ENCODE measurements at places on chromosomes 4 and X.

- no peak for DNase-seq
Observed at GRCh38 chrX:105063743-105064142, 156.8 kb downstream of the TEX13A start.

DNA sequence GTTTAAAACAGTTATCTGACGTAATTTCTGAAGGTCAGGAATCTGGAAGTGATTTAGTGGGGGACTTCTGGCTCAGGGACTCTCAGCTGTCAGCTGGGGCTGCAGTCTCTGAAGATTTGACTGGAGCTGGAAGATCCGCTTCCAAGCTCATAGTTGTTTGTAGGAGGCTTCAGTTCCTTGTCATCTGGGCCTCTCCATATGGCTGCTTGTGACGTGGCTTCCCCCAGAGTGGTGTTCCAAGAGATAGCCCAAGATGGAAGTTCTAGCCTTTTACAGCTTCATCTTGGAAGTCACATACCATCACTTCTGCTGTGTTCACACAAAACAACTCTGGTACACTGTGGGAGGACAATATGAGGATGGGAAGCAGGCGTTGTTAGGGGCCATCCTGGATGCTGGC, 2.1 kb downstream of the MPC1L start:
- no peak for DNase-seq

GRCh38 chrX:153708415-153708814, 15.8 kb downstream of the BCAP31 start:
- peak; percentile 26 for DNase-seq

GRCh38 chr4:38560768-38561558, 103.0 kb upstream of the KLF3 start:
- DNase-seq = peak; percentile 59

GRCh38 chr4:15237648-15238230, 190.1 kb upstream of the C1QTNF7 start:
- no peak for DNase-seq

GRCh38 chr4:150439451-150439933, 142.5 kb upstream of the MAB21L2 start:
- DNase-seq = no peak

- no peak for DNase-seq
Observed at GRCh38 chrX:3221643-3222042, 124.8 kb downstream of the MXRA5 start.

DNA sequence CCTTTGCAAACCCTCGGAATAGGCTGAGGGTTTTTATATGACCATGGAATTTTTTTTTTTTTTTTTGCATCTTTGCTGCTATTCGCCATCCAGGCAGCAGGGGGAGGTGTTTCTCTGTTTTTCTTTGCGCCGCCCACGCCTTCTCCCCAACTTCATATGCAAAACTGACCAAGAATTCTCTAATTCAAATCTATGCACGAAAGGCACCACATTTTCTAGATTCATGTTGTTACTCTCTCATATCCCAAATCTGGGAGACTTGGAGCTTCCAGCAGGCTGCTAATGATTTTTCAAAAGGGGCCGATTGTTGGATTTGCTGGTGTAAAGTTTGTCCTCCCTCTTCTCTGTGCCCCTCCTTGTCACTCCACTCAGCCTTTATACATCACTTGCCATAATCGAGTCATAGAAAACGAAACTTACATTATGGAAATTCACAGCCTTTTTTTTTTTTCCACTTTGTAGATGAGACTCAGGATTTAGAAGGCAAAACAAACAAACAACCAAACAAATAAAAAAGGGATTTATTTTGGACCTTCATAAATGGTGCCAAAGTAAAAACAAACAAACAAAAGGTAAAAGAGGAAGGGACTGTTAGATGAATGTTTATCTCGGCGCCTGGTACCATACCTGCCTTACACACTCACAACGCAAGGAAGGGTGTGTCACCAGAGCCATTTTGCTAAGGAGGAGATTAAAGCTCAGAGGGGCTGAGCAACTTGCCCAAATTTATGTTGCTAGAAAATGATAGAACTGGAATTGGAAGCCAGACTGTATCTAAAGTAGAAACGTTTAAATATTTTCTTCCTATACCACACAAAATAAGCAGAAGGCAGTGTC, 29.3 kb upstream of the BOD1L1 start:
- DNase-seq = peak; percentile 15

DNA sequence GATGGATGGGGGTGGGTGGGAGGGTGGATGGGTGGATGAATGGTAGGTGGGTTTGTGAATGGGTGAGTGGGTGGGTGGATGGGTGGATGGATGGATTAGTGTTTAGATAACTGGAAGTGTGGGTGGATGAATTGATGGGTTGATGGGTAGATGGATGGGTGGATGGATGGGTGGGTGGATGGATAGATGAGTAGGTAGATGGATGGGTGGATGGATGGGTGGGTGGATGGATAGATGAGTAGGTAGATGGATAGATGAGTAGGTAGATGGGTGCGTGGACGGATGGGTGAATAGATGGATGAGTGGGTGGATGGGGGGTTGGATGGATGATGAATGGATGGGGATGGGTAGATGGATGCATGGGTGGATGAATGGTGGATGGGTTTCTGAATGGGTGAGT, 20.3 kb upstream of the ASMTL start:
- DNase-seq = no peak

DNA sequence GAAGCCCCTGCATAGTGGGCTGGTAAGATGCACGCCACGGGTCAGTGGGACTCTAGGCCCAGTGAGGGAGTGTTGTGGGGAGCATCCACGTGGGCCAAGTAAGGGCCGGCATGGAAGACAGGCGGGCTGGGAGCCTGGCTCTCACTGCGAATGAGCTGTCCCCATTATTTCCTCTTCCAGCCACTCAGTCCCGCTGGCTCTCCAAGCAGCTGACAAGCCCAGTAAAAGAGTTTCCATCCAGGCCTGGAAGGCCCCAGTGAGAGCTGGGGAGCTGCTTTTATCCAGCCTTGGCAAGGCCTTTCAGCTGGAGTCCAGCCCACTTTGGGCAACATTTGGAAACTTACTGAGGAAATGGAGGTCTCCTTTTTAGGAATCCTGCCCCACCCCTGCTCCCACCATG, 24.9 kb downstream of the APLN start:
- DNase-seq = no peak

DNA sequence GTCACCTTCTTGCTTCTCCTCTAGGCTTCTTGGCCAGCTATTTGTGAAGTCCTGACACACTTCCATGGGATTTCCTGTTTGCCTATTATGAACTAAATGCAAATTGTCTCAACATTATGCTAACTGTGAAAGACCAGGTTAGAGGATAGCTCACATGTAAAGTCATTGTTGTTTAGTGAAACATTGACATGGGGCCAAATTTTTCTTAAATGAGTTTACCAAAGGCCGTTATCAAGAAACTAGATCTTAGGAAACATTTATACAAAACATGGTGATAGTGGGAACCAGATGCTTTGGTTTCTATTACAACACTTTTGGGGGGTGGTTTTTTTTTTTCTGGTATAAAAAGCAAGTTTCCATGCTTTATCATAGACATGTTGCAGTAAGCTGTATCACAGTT, 466.8 kb upstream of the FAM241A start:
- DNase-seq = no peak

GRCh38 chrX:16148896-16149295, 18.4 kb upstream of the MAGEB17 start:
- DNase-seq = no peak

GRCh38 chrX:17298564-17298963, 76.4 kb upstream of the NHS start:
- DNase-seq = no peak

- no peak for DNase-seq
Observed at GRCh38 chr4:38500433-38500832, 163.6 kb upstream of the KLF3 start.

DNA sequence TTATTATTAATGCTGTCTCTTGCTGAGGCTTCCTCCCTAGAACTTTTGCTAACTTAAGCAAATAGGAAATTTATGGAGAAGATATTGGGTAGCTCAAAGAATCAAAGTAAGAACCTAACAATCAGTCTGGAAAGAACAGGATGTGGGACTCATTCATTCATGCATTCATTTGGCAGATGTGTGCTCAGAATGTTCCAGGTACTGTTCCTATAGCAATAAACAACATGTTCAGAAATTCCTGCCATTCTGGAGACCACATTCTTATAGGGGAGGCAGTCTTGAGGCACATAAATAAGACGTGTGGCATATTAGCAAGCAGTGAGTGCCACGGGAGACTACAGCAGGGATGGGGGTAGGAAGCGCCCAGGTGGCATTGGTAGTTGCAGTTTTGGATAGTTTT, 5.0 kb downstream of the GRK4 start:
- DNase-seq = no peak

- no peak for DNase-seq
Observed at GRCh38 chr4:186935901-186936300, 212.2 kb upstream of the FAT1 start.

- DNase-seq = no peak
Observed at GRCh38 chr4:142719854-142720541, 126.1 kb downstream of the INPP4B start.

DNA sequence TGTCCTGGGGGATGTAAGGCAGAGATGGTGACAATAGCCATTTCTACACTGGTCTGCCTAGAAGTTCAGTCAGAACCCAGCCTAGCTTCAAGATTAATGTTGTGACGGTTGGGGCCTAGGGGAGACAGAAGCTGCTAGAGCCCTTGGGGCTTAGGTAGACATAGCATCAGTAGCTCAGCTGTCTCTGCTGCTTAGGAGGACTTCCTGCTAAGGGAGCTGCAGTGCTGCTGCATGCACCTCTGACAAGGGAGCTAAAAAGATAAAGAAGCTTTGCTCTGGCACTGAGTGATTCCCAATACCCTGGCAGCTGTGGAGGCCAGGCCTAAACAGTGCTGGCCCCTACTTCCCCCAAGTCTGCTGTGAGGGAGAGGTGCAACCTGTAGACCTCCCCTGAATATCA, 116.0 kb downstream of the CT47B1 start:
- no peak for DNase-seq

DNA sequence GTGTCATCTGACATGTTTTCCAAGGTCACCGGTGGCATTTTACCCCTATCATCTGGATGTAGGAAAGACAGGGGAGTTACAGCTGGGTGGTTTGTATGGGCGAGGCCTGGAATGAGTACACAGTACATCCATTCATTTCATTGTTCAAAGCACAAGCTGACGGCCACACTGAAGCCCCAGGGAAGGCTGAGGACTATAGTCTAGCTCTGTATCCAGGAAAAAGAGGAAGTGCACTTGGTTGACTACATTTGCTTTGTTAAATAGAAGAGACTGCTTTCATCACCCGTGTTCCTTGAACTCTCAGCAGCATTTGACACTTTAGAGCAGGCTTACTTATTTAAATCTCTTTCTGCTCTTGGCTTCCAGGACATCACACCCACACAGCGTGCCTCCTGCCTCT, 1041.0 kb upstream of the TENM3 start:
- no peak for DNase-seq

DNA sequence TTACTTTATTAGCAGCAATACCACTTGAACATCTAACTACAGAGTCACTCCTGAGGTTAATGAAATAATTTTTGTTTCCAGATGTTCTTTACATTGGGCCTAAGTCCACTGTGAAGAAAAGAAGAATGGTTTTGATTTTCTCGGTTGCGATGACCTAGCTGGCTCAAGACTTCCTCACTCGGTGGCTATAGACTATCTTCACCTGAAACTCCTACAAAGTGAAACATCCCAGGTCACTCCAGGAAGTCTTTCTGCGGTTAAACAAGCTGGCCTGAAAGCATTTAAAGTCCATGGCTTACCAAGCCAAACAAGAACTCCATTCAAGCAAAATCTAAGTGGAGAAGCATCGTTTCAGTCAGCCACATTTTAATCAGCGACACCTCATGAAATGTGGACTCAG, 13.7 kb upstream of the SORBS2 start:
- DNase-seq = no peak

- DNase-seq = no peak
Observed at GRCh38 chrX:45138525-45138924, 62.2 kb downstream of the DIPK2B start.

GRCh38 chr4:90824266-90825150, 697.3 kb downstream of the CCSER1 start:
- DNase-seq = no peak

GRCh38 chrX:154761977-154762536, 607 bp upstream of the DKC1 start:
- no peak for DNase-seq

DNA sequence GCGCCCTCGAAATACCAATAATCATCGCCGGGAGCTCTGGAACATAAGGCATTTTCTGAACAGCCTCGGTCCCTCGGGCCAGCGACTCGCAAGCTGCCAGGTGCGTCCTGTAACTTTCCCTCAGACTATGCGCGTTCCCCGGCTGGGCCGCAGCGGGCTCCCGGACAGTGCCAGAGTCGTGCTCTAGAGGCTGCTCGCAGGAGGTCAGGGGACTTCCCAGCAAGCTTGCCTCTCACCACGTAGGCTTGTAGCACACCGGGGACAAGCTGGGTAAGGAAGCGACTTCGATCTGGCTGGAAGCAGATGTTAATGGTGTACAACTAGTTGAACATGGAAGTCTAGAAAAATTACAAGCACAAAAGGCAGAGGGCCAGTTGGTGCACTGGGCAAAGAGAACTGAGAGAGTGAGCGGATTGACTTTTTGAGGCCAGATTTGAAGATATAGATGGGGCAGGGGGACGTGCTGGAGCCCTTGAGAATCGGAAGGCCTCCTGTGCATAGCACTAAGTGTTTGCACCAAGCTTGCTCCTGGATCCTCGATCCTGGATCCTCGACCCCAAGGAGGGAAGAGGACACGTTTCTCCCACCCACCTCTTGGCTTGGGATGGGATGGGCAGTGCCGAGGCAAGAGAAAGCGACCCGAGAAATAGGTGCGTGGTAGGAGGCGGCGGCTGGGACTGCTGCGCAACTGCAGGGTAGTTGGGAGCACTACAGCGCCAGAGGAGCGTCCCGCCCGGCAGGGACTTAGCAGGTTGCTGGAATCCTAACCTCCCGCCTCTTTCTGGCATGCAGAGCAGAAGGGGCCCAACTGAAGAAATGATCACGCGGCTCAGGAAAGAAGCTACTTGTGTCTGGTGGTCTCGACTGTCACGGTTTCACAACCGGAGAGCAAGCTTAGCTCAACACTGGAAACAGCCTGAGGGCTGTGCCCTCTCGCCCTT, 19.9 kb upstream of the ZIC3 start:
- DNase-seq = no peak

- DNase-seq = no peak
Observed at GRCh38 chrX:13066391-13066790, 22.0 kb upstream of the FAM9C start.
